NCI-H1092 (cell line): ENCODE measurements at places on chromosomes 16 and 17.

DNA sequence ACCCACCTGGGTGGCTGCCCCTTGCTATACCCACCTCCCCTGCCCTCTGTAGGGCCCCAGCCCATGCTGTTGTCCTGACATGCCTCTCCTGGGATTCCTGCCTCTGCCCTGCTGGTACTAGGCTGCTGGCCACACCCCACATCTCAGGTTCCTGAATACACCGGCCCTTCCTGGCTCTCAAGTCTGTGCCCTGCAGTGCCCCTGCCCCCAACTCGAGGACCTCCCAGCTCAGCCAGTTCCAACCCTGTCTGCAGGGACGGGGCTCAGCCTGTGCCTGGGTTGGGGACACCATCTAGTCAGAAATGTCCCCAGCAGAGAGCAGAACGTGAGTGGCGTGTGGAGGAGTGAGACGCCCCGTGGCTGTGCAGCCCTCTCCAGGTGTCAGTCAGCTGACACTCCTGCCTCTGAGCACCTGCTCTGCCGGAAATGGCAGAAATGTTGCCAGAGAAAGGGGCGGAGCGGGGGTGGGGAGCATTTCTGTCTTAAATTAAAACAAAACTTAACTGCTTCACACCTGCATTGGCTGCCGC, 28.7 kb downstream of the ACSF3 start:
- peak; percentile 52 for DNase-seq

- DNase-seq, result no peak
Measured at GRCh38 chr16:48556243-48556912, 53.6 kb downstream of the N4BP1 start.

- no peak for DNase-seq
Measured at GRCh38 chr16:64417711-64418227, 704.1 kb downstream of the CDH11 start.

- no peak for DNase-seq
Measured at GRCh38 chr17:39205112-39205526, 5.0 kb downstream of the RPL19 start.

DNA sequence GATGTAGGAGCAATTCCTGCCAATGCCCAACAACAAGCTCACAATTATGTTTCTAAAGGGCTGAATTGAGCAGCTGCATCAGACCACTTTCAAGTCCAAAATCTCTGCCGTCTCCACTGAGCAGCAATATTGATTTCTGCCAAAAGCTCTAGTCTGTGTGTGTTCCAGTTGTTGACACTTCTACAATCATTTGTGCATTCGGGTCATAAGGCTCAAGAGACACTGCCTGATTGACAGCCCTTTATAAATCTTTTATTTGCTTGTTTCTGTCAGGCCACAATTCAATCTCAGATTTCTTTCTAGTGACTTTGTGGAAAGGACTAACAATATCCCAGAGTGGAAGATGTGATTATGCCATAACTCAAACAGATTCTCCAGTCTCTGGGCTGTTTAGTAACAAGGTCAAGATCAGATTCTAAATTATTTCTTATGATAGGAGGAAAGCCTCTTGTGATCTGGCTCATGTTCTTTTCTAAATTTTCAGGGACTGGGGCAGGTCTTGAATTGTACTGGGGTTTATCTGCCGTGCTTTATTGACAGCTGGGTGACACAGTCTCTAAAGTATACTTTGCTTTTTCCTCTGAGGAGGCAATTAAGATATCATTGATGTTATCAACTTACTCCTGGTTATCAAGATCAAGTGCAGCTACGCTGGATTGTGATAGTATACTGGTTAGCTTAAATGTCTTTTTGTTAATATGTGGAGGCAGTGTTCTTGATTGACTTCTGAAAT, 377.1 kb downstream of the CNTNAP4 start:
- peak; percentile 43 for DNase-seq

DNA sequence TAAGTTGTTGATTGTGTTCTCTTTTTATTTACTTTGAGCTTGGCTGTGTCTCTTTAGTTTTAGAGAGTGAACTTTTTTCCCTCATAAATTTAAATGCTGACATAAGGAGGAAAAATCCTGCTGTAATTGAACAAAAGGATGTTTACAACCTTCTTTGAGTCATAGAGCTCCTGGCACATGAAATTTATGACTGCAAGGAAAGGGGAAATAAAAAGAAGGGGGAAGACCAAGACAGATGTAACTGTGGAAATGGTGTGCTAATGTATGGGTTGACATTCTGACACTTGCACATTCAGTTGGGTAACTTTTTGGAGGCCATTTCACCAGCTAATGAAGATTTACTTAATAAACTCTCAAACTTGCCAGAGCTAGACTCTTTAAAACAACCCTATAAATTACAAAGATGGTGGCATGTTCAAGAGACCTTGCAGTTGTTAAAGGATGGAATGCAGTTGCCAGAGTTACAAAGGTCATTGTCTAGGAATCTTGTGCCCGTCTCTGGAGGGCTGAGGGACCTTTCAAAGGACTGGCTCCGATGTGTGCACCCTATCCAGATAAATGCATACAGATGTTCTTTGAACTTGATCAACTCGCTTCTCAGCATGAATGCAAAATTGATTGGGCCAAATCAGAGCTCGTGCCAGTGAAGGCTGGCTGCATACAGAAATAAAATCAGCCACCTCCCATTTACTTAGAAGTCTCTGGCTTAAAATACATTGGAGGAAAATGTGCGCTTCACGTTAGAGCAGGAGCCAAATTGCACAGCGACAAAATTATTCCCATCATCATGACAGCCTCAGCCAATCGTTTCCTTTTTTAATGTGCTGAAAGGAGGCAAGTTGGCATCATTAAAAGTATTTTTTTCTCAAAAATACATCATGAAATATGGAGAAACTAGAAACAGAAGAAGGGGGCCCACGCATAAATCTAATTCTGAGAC, 289.0 kb upstream of the XYLT1 start:
- no peak for DNase-seq
